Cerebellar cortex (tissue), 1 donor: ENCODE measurements at places on chromosomes 12 and 14.
A peak's percentile ranks its signal among the peaks of the same experiment; 100 is the strongest.

- no peak for DNase-seq
Measured at GRCh38 chr14:66600416-66600815, 92.5 kb downstream of the GPHN start.

- DNase-seq = no peak
Measured at GRCh38 chr14:101040538-101041442, 137.3 kb upstream of the RTL1 start.

- no peak for DNase-seq
Measured at GRCh38 chr12:90925562-90925961, 29.4 kb downstream of the CCER1 start.

DNA sequence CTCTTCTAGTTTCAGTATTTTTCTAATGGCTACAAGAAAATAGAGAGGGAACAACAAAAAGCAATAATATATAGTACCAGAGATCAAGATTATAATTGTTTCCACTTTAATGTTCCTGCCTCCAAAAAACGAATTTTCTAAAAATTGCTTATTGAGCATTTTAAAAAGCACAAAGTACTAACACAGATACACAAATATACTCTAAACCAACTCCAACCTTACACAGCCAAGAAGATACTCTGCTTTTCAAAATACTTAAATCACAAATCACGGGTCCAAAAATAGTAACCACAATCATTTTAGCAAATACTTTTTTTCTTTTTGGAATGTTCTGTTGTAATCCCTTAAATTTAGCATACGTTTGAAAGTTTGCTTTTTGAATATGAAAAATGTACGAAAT, 2.0 kb downstream of the YAF2 start:
- no peak for DNase-seq

GRCh38 chr12:63888908-63889635, 44.6 kb downstream of the SRGAP1 start:
- no peak for DNase-seq

DNA sequence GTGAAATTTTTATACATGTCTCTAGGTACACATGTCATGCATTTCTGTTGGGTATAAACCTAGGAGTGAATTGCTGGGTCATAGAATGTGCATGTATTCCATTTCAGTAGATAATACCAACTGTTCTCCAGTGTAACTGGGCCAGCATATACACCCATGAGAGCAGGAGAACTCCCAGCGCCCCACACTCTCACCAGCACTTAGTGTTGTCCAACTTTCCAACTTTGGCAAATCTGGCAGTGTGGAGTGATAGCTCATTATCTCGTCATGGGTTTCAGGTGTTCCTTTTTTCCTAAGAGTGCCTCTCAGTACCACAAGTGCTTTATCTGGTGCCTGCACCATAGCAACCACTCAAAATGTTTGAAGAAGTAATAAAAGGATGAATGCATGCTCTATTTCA, 40.1 kb downstream of the NGB start:
- no peak for DNase-seq

- no peak for DNase-seq
Measured at GRCh38 chr12:110941391-110941790, 21.0 kb upstream of the MYL2 start.

- DNase-seq = no peak
Measured at GRCh38 chr12:96506776-96507175, 17.4 kb downstream of the CFAP54 start.

- no peak for DNase-seq
Measured at GRCh38 chr12:118238888-118239287, 103.0 kb downstream of the PEBP1 start.

DNA sequence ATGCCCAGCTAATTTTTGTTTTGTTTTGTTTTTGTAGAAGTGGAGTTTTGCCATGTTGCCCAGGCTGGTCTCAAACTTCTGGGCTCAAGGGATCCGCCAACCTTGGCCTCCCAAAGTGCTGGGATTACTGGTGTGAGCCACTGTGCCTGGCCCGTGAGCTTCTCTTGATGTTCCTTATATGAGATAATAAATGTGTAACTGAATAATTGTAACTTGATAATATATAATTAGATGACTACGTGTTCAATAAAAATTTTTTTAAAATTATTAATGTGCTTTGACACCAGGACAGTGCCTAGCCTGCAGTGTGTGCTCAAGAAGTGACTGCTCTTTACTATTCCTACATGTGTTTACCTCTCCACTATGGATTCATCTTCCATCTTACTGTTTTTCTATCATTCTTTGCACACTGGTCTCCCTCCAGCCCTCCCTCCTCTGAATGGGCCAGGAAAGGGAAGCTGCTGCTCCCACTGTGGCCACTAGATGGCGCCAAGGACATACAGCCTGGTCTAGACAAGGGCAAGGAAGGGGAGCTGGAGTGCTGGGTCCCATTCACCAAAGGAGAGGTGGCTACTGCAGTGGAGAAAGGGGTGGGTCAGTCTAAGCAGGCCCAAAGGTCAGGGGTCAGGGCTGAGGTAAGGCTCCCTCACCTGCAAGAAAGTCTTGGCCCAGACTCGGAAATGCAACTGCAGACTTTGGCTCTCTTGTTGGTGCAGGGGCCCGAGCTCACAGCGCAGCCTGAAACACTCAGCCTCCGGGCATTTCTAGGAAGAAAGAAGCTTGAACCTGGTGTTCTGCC, 14.7 kb upstream of the ZNF385A start:
- DNase-seq = peak; percentile 91
